ENCODE measurements at places on chromosomes 12 and 14.

DNA sequence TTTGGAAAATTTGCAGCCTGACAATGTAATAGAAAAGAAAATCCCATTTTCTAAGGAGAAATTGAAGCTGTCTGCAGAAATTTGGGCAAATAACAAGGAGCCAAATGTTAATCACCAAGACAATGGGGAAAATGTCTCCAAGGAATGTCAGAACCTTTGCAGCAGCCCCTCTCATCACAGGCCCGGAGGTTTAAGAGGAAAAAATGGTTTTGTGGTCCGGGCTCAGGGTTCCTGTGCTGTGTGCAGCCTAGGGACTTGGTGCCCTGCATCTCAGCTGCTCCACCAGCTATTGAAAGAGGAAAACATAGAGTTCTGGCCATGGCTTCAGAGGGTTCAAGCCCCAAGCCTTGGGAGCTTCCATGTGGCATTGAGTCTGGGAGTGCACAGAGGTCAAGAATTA, 298.9 kb downstream of the ATXN7L3B start:
- DNase-seq = no peak

- DNase-seq = no peak
These were observed 124.1 kb downstream of the GALC start for GRCh38 chr14:87868920-87869319.

DNA sequence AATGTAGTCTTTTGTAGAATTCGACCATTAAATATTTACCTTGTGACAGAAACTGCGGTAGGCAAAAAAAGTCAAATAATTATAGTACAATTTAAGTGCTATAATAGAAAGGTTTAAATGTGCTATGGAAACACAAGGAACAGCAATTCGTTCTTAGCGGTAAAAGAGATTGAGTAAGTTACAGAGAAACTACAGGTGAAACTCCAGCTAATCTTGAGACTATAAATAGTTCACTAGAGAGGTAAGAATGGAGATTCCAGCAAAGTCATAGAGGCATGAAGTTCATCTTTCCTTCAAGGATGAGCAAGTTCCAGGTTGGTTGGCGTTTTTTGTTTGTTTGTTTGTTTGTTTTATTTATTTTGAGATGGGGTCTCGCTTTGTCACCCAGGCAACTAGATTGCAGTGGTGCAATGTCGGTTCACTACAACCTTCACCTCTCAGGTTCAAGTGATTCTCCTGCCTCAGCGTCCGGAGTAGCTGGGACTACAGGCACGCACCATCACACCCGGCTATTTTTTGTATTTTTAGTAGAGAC, 878 bp upstream of the R3HDM2 start:
- DNase-seq = no peak

DNA sequence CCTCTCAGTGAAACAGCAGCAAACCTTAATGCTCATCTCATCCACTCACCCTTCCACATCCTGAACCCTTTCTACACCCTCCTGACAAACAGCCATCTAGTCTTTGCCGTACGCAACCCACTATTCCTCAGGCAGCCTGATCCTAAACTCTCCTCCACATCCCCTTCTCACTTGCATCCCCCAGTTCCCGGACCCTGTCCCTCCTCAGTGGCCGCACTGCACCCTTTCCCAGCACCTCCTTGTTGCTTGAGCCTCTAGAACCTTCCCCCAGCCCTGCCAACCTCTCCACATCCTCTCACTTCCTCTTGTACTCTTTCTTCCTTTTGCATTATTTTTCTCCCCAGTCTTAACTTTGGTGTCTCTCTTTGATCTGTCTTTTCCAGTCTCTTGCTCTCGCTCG, 42.9 kb downstream of the IQSEC3 start:
- no peak for DNase-seq

DNA sequence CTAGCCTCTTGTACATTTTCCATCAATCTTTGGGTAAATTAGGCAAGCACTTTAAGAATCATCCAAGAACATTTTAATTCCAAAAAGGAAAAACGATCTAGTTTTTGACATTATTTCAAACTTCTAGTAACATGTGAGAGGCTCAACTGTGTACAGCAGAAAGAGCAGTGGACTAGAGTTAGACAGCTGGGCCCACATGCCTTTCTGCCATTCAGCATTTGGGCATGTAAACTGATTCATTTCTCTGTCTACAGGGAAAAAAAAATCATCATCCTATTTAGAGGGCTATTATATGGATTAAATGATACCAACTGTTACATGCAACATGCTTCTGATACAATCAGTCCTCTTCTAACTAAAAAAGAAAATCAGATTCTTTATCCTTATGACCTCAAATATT, 17.7 kb downstream of the ATP2B1 start:
- DNase-seq = no peak

- no peak for DNase-seq
These were observed 798.0 kb upstream of the MGAT4C start for GRCh38 chr12:87054226-87054625.

GRCh38 chr12:129152351-129153104, 299.2 kb downstream of the GLT1D1 start:
- no peak for DNase-seq

GRCh38 chr14:61458766-61459165, 137.4 kb downstream of the PRKCH start:
- no peak for DNase-seq

DNA sequence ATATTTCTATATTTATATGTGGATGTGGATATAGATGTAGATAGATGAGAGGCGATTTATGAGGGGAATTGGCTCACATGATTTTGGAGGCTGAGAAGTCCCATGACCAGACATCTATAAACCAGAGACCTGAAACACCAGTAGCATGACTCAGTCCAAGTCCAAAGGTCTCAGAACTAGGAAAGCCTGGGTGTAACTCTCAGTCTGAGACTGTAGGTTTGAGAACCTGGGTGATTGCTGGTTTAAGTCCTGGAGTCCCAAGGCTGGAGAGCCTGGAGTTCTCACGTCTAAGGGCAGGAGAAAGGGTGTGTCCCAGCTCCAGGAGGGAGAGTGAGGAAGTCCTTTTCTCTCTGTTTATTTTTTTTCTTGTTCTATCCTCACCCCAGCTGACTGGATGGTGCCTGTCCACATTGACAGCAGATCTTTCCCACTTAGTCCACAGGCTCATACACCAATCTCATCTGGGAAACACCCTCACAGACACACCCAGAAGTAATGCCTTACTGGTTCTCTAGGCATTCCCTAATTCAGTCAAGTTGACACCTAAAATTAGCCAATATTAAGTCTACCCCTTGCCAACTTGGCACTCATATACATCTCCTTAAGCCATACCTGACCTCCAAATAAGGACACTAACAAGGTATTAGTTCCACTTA, 45.4 kb downstream of the EMP1 start:
- no peak for DNase-seq

GRCh38 chr14:89139404-89140247, 277.4 kb downstream of the FOXN3 start:
- DNase-seq = peak; percentile 32
